ENCODE measurements at places on chromosomes 3 and 15. TPM values are rescaled to one million over a fixed set of nuclear protein-coding genes. Genes with fewer than 3 reads are reported as not detected.

The NLGN1 gene
- 14.3 TPM for total RNA-seq

The ZCWPW2 gene
- total RNA-seq: 1.6 TPM

The COL6A5 gene
- 0.07 TPM for total RNA-seq

The KIF9 gene
- 5.6 TPM for total RNA-seq

The SCN5A gene
- 2.0 TPM for total RNA-seq

DNA sequence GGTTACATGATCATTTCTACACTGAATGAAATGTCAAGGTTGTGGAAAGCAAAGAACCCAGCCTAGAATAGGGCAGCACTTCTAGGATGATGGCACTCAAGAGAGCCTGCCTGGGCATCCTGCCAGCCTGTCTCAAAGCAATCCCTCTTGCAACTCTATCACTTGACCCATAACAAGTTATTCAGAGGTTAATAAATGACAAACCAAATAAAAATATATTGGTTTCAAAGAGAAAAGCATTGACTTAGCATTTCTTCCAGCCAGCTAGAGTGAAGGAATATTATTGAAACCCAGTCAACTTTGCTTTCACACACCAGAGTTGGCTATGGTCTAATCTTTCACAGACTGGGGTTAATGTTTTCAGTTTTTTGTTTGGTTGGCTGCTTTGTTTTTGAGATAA, 214.6 kb upstream of the UBE2E2 start:
- H3K27me3 ChIP-seq: no peaks in the 10 kb centered on the region
- H3K4me1 ChIP-seq: peaks cover 2% of the 10 kb centered on the region
- DNase-seq: no peak
- no peaks in the 10 kb centered on the region for H3K36me3 ChIP-seq
- no peak overlapping the region for H3K27ac ChIP-seq

GRCh38 chr3:11818033-11818432, 28.7 kb downstream of the TAMM41 start:
- peaks cover 84% of the 10 kb centered on the region for H3K36me3 ChIP-seq
- no peaks in the 10 kb centered on the region for H3K4me1 ChIP-seq
- no peak overlapping the region for H3K4me3 ChIP-seq
- H3K27ac ChIP-seq: peak overlapping the region; percentile 14
- DNase-seq: no peak

DNA sequence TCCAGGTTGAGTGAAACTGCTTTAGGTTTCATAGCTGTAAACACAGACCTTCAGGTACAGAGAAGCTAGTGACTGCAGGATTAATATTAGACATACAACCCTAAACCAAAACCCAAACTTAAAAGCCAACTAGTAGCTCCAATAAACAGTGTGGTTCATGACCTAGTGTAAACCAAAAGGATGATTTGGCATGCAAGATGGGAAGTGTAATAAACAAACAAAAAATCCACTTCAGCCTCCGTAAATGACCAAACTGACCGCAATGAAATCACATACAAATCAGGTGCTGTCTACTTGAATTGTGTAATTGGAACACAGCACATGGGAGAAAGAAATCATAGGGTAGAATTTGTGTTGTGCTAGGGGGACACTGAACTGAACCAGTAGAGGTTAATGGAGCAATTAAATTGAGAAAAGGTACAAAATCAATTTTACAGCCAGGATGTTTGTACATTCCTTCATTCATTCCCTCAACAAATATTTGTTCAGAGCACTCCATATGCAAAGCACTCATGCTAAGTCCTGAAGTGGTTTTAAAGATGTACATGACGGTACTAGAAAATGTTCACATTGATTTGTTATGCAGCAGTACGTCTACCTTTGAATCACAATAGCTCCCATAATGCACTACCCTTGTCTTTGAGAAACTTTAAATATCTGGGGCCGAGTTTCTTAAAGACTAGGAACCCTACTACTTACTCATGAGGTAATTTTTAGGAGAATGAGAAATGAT, 21.4 kb upstream of the CHST2 start:
- H3K27ac ChIP-seq: no peak overlapping the region
- H3K4me1 ChIP-seq: no peaks in the 10 kb centered on the region
- no peaks in the 10 kb centered on the region for H3K27me3 ChIP-seq
- no peak overlapping the region for H3K4me3 ChIP-seq

DNA sequence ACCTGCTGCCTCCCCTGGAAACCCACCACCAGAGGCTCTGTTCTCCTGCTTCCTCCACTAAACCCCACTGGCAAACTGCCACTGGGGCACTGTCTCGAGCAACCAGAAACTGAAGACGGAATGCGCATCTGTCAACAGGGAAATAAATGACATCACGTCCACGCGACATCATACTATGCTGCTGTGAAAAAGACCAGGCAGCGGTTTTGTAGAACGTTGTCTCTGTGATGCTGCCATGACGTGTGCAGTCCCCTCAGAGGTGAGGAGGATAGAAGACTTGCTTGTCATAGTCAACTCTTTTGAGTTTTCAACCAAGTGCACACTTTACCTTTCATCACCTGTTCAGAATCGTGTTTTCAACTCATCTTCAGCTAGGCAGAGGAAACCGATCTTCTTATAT, 203.0 kb upstream of the IGF1R start:
- no peak for DNase-seq
- no peaks in the 10 kb centered on the region for H3K36me3 ChIP-seq
- H3K4me3 ChIP-seq: no peak overlapping the region
- H3K27me3 ChIP-seq: no peaks in the 10 kb centered on the region
- no peak overlapping the region for H3K27ac ChIP-seq

GRCh38 chr3:78116874-78117273, 1077.0 kb downstream of the ROBO2 start:
- DNase-seq: no peak
- no peaks in the 10 kb centered on the region for H3K36me3 ChIP-seq
- no peaks in the 10 kb centered on the region for H3K27me3 ChIP-seq
- no peak overlapping the region for H3K4me3 ChIP-seq
- no peaks in the 10 kb centered on the region for H3K4me1 ChIP-seq

GRCh38 chr15:58039079-58040035, 26.2 kb downstream of the ALDH1A2 start:
- no peak overlapping the region for H3K4me3 ChIP-seq
- no peak overlapping the region for H3K27ac ChIP-seq
- no peaks in the 10 kb centered on the region for H3K36me3 ChIP-seq
- H3K4me1 ChIP-seq: no peaks in the 10 kb centered on the region

DNA sequence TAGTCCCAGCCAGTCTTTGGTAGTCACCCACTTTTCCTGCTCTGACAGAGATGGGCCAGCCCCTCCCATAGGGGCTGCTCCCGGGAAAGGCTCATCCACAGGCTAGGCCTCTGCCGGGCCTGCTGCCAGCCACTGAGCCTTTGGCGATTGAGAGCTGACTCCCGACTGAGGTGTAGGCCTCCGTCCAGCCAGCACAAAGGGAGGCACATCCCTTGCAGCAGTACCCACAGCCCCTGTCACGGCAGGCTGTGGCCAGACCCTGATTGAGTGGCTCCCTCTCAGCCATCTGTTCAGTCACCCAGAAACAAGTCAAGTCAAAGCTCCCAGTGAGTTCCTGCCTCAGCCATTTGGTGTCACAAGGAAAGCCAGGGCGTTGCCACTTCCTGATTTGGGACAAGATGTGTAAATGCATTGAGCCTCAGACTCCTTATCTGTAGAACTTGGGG, 6.2 kb upstream of the PAK6 start:
- H3K4me1 ChIP-seq: peaks cover 3% of the 10 kb centered on the region
- no peaks in the 10 kb centered on the region for H3K27me3 ChIP-seq
- peak overlapping the region; percentile 13 for H3K27ac ChIP-seq

GRCh38 chr3:38583688-38584087, 65.8 kb downstream of the SCN5A start:
- no peak overlapping the region for H3K27ac ChIP-seq
- no peak overlapping the region for H3K4me3 ChIP-seq
- H3K36me3 ChIP-seq: no peaks in the 10 kb centered on the region
- no peaks in the 10 kb centered on the region for H3K27me3 ChIP-seq
- no peak for DNase-seq

- H3K27me3 ChIP-seq: no peaks in the 10 kb centered on the region
- peak; percentile 59 for DNase-seq
- H3K4me3 ChIP-seq: no peak overlapping the region
- H3K4me1 ChIP-seq: peaks cover 13% of the 10 kb centered on the region
- peaks cover 59% of the 10 kb centered on the region for H3K36me3 ChIP-seq
- peak overlapping the region; percentile 52 for H3K27ac ChIP-seq
Observed at GRCh38 chr15:92617549-92618520, 37.7 kb downstream of the FAM174B start.

DNA sequence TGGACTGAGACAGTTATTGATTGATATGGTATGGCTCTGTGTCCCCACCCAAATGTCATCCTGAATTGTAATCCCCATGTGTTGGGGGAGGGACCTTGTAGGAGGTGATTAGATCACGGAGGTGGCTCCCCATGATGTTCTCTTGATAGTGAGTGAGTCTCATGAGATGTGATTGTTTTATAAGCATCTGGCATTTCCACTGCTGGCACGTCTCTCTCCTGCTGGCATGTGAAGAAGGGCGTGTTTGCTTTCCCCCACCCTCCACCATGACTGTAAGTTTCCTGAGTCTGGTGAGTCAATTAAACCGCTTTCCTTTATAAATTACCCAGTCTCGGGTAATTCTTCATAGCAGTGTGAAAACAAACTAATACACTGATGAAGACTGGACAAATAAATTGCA, 105.6 kb upstream of the MELTF start:
- DNase-seq: no peak
- no peaks in the 10 kb centered on the region for H3K4me1 ChIP-seq
- H3K4me3 ChIP-seq: no peak overlapping the region
- no peaks in the 10 kb centered on the region for H3K27me3 ChIP-seq
- H3K36me3 ChIP-seq: peaks cover 87% of the 10 kb centered on the region

GRCh38 chr3:46480491-46481195, 15.9 kb upstream of the LTF start:
- no peaks in the 10 kb centered on the region for H3K27me3 ChIP-seq
- no peaks in the 10 kb centered on the region for H3K36me3 ChIP-seq
- H3K4me1 ChIP-seq: peaks cover 4% of the 10 kb centered on the region
- no peak overlapping the region for H3K27ac ChIP-seq

- no peak overlapping the region for H3K4me3 ChIP-seq
- no peak overlapping the region for H3K27ac ChIP-seq
- H3K4me1 ChIP-seq: no peaks in the 10 kb centered on the region
- no peaks in the 10 kb centered on the region for H3K27me3 ChIP-seq
- H3K36me3 ChIP-seq: no peaks in the 10 kb centered on the region
- peak; percentile 65 for DNase-seq
Observed at GRCh38 chr15:24752354-24752753, 76.8 kb downstream of the NPAP1 start.

DNA sequence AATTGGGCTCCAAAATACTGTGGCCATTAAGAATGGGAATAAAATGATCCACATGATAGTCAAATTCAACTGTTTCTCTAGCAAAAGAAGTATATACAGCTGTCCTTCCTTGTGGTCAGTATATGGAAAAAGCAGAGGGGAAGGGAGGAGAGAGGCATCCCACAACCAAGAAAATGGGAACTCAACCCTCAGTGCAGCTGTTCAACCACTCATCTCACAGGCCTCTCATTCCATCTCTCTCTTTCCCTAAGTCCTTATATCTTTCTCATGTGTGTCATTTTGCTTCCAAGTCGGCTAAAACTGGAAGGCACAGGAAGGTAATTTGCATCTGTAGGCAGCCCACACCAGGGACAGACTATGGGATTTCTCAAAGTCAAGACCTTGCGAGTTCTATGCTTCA, 27.5 kb downstream of the AVEN start:
- no peak overlapping the region for H3K27ac ChIP-seq

DNA sequence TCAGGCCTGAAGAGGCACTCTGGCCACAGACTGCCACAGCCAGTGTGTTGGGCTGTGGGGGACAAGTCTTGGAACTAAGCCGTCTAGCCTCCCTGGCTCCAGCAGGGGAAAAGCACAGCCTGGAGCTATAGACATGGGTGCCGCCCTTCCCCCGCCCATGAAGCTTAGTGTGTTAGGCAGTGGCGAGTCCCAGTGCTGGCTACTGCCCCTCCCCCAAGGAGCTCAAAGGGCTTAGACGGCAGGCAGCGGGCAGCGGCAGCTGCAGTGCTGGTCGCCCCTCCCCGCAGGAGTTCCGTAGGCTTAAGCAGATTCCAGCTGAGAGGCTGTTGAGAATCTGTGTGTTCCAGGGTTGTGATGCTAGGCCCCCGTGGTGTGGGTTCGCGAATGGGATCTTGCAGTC, 135.8 kb upstream of the RORA start:
- no peaks in the 10 kb centered on the region for H3K27me3 ChIP-seq
- H3K4me1 ChIP-seq: no peaks in the 10 kb centered on the region
- no peaks in the 10 kb centered on the region for H3K36me3 ChIP-seq
- H3K27ac ChIP-seq: no peak overlapping the region

Measured in endodermal cell (in vitro differentiated cells).